ENCODE measurements at places on chromosomes 2 and 18.

GRCh38 chr18:44197832-44198611 is 482.7 kb upstream of the SETBP1 start:
- no peaks in the 10 kb centered on the region for H3K4me1 ChIP-seq
- H3K36me3 ChIP-seq = no peaks in the 10 kb centered on the region
- no peak overlapping the region for H3K27ac ChIP-seq

DNA sequence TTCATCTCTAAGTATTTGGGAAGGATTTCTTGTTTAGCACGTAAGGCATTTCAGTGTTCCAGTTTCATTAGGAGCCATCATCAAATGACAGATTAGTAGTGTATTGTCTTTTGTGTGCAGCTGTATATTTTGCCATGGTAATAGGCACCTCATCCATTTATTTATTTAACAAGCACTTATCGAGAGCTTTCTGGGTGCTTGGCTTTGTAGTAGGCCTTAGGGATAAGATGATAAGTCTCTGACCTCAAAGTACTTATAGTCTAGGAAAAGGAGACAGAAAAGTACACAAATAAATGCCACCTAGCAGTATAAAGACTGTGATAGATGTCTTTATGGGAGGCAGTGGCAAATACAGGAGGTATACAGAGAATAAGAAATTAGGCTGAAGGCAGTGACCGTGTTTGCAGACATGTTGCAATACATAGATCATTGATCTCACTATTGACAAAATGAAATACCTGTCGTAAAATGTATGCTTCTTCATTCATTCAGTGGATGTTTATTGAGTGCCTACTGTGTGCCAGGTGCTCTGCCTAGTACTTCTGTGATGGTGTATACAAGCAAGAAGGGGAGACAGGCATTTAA is 265.9 kb downstream of the SETBP1 start:
- no peak overlapping the region for H3K27ac ChIP-seq
- no peaks in the 10 kb centered on the region for H3K4me1 ChIP-seq
- peaks cover 6% of the 10 kb centered on the region for H3K36me3 ChIP-seq
- no peaks in the 10 kb centered on the region for H3K27me3 ChIP-seq

DNA sequence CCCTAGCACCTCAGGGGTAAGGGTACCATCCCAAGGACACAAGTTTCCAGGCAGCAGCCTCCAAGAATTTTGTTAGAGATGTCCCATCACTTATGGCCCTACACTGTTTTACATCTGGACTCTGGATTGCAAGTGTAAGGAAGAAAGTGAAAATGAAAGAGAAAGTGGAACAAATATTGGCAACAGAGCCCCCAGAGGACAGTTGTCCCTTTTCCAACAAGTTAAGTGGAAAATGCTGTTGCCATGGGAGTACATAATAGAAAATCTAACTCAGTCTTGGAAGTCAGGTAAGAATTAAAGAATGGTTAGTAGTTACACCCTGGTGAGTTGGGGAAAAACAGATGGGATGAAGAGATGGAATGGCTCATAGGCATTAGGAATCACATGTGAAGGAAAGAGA is 50.6 kb downstream of the TTC21B start:
- H3K36me3 ChIP-seq = no peaks in the 10 kb centered on the region
- no peak overlapping the region for H3K27ac ChIP-seq
- H3K4me1 ChIP-seq = no peaks in the 10 kb centered on the region
- no peaks in the 10 kb centered on the region for H3K27me3 ChIP-seq

GRCh38 chr2:59462422-59463197 is 1090.8 kb downstream of the BCL11A start:
- no peaks in the 10 kb centered on the region for H3K27me3 ChIP-seq
- no peaks in the 10 kb centered on the region for H3K36me3 ChIP-seq
- no peak overlapping the region for H3K4me3 ChIP-seq
- no peak overlapping the region for H3K27ac ChIP-seq
- no peaks in the 10 kb centered on the region for H3K4me1 ChIP-seq
- DNase-seq = no peak

GRCh38 chr18:59537579-59537978 is 159.6 kb downstream of the CCBE1 start:
- no peak overlapping the region for H3K4me3 ChIP-seq
- H3K36me3 ChIP-seq = no peaks in the 10 kb centered on the region
- no peak overlapping the region for H3K27ac ChIP-seq

- no peaks in the 10 kb centered on the region for H3K4me1 ChIP-seq
- no peak overlapping the region for H3K4me3 ChIP-seq
Measured at GRCh38 chr2:235500761-235501672, 7.2 kb downstream of the AGAP1 start.

DNA sequence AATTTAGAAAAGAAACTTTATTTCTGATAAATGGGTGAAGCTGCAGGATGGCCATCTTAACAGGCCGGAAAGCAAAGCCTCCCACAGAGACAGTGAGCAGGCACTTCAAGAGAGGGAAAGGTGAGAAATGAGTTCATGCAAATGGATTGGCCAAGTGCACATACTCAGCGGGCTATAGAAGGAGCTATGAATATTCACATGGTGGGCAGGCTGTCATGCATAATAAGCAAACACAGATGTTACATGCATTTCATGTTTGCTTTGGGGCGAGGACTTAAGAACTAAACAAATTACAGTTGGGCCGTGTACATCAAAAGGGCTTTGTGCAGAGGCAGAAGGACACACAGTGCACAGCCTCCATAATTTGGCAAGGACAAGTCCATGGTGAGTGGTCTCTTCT is 69.8 kb upstream of the MAL start:
- H3K4me3 ChIP-seq = no peak overlapping the region
- H3K27ac ChIP-seq = no peak overlapping the region
- 0 out of 2 replicates have a peak, but pooled peaks cover 3% of the 10 kb centered on the region for H3K27me3 ChIP-seq

GRCh38 chr2:216583147-216583546 is 50.1 kb upstream of the IGFBP2 start:
- no peak overlapping the region for H3K4me3 ChIP-seq
- no peaks in the 10 kb centered on the region for H3K36me3 ChIP-seq
- no peaks in the 10 kb centered on the region for H3K4me1 ChIP-seq
- H3K27ac ChIP-seq = no peak overlapping the region

- H3K4me3 ChIP-seq = no peak overlapping the region
- no peaks in the 10 kb centered on the region for H3K36me3 ChIP-seq
- no peak for DNase-seq
- H3K27ac ChIP-seq = no peak overlapping the region
- H3K27me3 ChIP-seq = no peaks in the 10 kb centered on the region
Measured at GRCh38 chr2:180978903-180979748, 1.3 kb upstream of the UBE2E3 start.

DNA sequence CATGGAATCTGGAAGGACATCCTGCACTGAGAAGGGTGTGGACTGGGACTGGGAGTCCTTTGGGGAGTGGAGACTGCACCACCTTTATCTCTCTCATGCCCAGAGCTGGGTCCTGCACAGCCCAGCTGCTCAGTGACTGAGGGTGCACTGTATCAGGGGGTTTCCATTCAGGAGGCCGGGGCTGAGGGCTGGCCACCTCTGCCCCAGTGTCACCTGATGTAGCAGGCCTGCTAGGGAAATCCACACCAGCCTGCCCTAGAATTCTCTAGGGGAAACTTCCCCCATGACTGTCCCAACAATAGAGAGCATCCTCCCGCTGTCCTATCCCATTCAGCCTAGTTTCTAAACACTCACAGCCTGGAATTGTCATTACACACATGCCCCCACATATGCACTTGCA is 116.7 kb downstream of the CTIF start:
- no peaks in the 10 kb centered on the region for H3K36me3 ChIP-seq
- no peaks in the 10 kb centered on the region for H3K4me1 ChIP-seq
- DNase-seq = no peak
- H3K27ac ChIP-seq = no peak overlapping the region
- no peak overlapping the region for H3K4me3 ChIP-seq

GRCh38 chr2:127278959-127279358 is 15.0 kb downstream of the ERCC3 start:
- peaks cover 6% of the 10 kb centered on the region for H3K4me1 ChIP-seq
- DNase-seq = no peak
- no peaks in the 10 kb centered on the region for H3K27me3 ChIP-seq
- no peak overlapping the region for H3K4me3 ChIP-seq
- H3K36me3 ChIP-seq = peaks cover 44% of the 10 kb centered on the region

DNA sequence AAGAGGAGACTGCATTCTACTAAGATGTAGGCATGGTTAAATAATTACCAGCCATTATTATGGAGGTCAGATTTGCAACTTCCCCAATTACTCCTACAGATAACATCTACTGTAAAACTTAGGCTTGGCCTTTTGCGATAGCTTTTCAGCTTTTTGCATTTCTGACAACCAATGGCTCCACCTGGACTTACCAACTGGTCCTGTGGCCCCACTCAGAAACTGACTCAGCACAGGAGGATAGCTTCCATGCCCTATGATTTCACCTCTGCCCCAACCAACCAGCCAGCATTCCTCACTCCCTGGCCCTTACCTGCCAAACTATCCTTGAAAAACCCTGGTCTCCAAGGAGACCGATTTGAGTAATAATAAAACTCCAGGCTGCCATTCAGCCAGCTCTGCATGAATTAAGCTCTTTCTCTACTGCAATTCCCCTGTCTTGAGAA is 28.2 kb downstream of the TUBB6 start:
- no peaks in the 10 kb centered on the region for H3K27me3 ChIP-seq
- no peaks in the 10 kb centered on the region for H3K4me1 ChIP-seq
- H3K4me3 ChIP-seq = no peak overlapping the region
- peaks cover 16% of the 10 kb centered on the region for H3K36me3 ChIP-seq
- no peak for DNase-seq

DNA sequence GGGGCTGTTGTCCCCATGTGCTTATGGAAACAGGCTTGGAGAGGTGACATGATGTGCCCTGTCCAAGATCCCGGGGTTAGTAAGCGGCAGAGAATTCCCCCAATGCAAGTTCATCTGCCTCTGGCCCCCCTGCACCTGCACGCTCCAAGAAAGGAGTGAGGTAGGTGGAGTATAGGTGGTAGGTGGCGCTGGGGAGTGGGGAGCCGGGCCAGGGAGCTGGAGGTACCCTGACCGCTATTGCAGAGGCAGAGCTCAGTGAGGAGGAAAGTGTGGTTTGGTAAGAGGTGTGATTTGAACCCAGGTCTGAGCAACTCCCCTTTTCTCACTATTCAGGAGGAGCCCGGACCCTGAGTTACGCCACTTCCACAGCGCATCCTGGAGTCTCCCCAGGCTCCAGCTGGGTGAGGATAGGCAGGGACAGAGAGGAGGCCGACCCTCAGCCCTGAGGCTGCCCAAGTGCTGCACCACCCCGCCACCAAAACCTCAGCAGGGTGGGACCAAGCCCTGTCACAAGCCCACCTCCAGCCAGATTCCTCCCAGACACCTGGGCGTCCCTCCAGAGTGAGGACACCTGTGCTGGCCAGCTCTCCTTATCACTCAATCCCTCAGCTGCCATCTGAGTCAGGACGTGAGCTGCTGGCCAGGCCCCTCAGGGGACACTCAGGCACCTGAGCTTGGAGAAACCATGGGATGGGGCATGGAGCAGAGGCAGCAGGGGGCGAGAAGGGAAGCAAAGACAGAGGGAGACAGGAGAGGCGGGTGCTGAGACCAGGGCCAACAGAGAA is 5.6 kb downstream of the HAAO start:
- H3K4me1 ChIP-seq = peaks cover 14% of the 10 kb centered on the region
- no peaks in the 10 kb centered on the region for H3K36me3 ChIP-seq
- H3K27ac ChIP-seq = no peak overlapping the region
- no peaks in the 10 kb centered on the region for H3K27me3 ChIP-seq

DNA sequence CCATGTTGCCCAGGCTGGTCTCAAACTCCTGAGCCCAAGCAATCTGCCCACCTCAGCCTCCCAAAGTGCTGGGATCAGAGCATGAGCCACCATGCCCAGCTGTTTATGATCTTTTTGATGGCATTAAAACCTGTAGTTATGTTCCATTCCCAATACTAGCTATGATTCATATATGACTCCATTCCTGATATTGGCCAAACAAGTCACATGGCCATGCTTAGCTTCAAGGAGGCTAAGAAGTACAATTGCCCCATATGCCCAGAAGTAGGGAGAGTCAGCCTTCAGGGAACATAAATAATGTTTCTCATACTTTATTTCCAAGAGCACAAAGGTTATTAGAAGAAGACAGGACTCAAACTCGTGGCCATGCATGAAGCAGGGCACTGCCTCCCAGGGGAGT is 132.4 kb upstream of the RAB6C start:
- no peak overlapping the region for H3K27ac ChIP-seq
- H3K36me3 ChIP-seq = no peaks in the 10 kb centered on the region
- no peaks in the 10 kb centered on the region for H3K27me3 ChIP-seq

DNA sequence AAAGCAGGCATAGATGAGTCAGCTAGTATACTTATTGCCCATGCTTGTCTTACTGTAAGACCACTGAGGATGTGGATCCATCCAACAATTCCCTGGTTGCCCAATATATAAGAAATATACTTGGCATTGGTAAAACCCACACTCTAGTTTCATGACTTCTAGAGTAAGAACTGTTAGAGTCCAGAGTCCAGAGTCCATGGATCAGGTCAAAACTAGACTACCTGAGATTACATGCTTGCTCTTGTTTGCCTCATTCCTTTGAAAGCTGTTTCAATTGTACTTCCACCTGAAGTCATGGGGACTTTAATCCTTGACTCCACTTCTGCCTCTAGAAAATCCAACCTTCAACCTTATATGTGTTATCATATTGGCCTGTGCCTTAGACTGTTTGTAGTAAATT is 707.6 kb upstream of the FAM98A start:
- DNase-seq = no peak
- H3K4me1 ChIP-seq = no peaks in the 10 kb centered on the region
- H3K4me3 ChIP-seq = no peak overlapping the region
- no peaks in the 10 kb centered on the region for H3K27me3 ChIP-seq

DNA sequence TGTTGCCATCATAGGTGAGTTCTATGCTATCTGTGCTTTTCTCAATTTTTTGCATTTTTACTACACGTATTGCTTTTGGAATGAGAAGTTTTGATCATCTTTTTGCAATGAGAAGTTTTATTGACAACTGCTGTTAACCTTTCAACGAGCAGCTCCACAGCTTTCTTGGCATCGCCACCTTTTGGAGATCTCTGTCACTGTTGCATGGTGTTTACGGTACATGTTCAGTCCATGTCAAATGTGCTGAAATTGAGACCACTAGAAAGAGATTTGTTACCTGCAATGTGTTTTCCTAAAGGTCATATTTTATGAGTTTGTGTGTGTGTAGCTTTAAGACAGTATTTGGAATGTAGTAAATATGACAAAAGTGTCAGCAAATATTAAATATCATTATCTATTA is 120.8 kb downstream of the OSBPL6 start:
- no peaks in the 10 kb centered on the region for H3K36me3 ChIP-seq
- no peak overlapping the region for H3K4me3 ChIP-seq
- H3K27ac ChIP-seq = no peak overlapping the region
- no peaks in the 10 kb centered on the region for H3K27me3 ChIP-seq
- H3K4me1 ChIP-seq = no peaks in the 10 kb centered on the region
- DNase-seq = no peak

- no peaks in the 10 kb centered on the region for H3K27me3 ChIP-seq
- no peak overlapping the region for H3K4me3 ChIP-seq
- no peak overlapping the region for H3K27ac ChIP-seq
- H3K4me1 ChIP-seq = no peaks in the 10 kb centered on the region
- H3K36me3 ChIP-seq = no peaks in the 10 kb centered on the region
Measured at GRCh38 chr2:67835266-67835665, 227.5 kb downstream of the C1D start.

GRCh38 chr2:40310303-40310702 is 141.6 kb downstream of the SLC8A1 start:
- H3K27ac ChIP-seq = no peak overlapping the region
- no peak for DNase-seq
- no peaks in the 10 kb centered on the region for H3K36me3 ChIP-seq
- no peaks in the 10 kb centered on the region for H3K4me1 ChIP-seq
